ENCODE measurements at places on chromosomes 6 and 20. TPM values are rescaled to one million over a fixed set of nuclear protein-coding genes. Genes with fewer than 3 reads are reported as not detected.

Gene TFAP2D
- not detected for total RNA-seq

Gene BTN1A1
- not detected for total RNA-seq

Gene SLC2A10
- 37.4 TPM for total RNA-seq

Gene OLIG3
- total RNA-seq, result 0.74 TPM

Gene KIF25
- not detected for total RNA-seq

Gene FOXA2
- not detected for total RNA-seq

Gene SLC35D3
- total RNA-seq, result not detected

Gene CTAGE9
- total RNA-seq, result not detected

Gene LGSN
- total RNA-seq, result not detected

Gene LRRC1
- 8.3 TPM for total RNA-seq

Gene KHDC1L
- total RNA-seq, result not detected

Measured in fibroblast of the aortic adventitia (primary cell).